ENCODE measurements at places on chromosomes 5 and 9. TPM values are rescaled to one million over a fixed set of nuclear protein-coding genes. Genes with fewer than 3 reads are reported as not detected.

The KIF4B gene
- total RNA-seq, result 0.46 TPM

The FAM169A gene
- 126 TPM for total RNA-seq

The SLC6A3 gene
- total RNA-seq, result 12.5 TPM

The SLC25A48 gene
- total RNA-seq, result 7.8 TPM

The PDE4D gene
- 116 TPM for total RNA-seq

The REEP2 gene
- total RNA-seq, result 123 TPM

The CAMK4 gene
- total RNA-seq, result 95.0 TPM

The ISL1 gene
- 20.3 TPM for total RNA-seq

The ORM1 gene
- not detected for total RNA-seq

The TMEM171 gene
- total RNA-seq, result 0.23 TPM

The IFNA13 gene
- not detected for total RNA-seq
